ENCODE measurements at places on chromosomes 4 and X.

DNA sequence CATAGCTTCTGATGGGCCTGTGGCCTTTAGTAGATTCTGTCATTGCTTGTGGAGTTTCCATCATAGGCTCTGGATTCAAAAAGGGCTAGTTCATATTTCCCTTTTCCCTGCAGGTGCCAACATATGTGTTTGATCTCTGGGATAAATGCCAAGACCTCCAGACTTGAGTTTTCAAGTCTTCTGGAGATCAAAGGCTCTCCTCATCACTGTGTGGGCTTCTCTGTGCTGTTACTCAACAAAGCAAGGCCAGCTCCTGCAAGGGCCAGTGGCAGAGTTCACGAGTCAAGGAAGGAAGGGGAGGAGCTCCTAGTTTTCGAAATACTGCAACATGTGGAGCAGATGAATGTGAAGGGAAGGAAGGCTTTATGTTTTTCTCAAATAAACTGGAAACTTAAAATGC lies 62.7 kb upstream of the SCML1 start:
- no peak for DNase-seq

GRCh38 chrX:116170511-116170910 lies at the start of gene AGTR2:
TSS of gene AGTR2 (plus strand) at chrX:116170744. CDS start at chrX:116172281, 1,537 bp downstream.
- no peak for DNase-seq

GRCh38 chr4:108878806-108879205 lies 116.0 kb upstream of the ETNPPL start:
- DNase-seq, result no peak

DNA sequence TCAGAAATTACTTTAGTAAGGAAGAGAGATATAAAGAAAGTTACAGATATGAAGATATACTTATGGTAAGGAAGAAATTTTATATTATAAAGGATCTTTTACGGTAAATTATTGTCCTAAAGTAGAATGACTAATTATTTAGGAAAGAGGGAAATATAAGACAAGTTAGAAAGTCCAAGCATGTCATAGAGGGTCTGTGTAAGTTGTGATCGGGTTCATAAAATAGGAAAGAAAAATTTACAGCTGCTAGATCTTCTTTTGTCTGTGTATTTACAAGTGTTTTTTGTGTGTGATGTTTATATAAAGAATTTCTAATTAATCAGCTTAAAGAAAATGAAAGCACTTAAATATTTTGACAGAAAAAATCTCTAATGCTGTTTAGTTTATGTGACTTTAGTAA lies 1054.9 kb upstream of the DIAPH2 start:
- no peak for DNase-seq

GRCh38 chr4:80335554-80336358 lies at the start of gene CFAP299:
TSS of gene CFAP299 (plus strand) at chr4:80335730.
- no peak for DNase-seq

GRCh38 chr4:4560642-4561041 lies 18.8 kb upstream of the STX18 start:
- DNase-seq, result no peak

DNA sequence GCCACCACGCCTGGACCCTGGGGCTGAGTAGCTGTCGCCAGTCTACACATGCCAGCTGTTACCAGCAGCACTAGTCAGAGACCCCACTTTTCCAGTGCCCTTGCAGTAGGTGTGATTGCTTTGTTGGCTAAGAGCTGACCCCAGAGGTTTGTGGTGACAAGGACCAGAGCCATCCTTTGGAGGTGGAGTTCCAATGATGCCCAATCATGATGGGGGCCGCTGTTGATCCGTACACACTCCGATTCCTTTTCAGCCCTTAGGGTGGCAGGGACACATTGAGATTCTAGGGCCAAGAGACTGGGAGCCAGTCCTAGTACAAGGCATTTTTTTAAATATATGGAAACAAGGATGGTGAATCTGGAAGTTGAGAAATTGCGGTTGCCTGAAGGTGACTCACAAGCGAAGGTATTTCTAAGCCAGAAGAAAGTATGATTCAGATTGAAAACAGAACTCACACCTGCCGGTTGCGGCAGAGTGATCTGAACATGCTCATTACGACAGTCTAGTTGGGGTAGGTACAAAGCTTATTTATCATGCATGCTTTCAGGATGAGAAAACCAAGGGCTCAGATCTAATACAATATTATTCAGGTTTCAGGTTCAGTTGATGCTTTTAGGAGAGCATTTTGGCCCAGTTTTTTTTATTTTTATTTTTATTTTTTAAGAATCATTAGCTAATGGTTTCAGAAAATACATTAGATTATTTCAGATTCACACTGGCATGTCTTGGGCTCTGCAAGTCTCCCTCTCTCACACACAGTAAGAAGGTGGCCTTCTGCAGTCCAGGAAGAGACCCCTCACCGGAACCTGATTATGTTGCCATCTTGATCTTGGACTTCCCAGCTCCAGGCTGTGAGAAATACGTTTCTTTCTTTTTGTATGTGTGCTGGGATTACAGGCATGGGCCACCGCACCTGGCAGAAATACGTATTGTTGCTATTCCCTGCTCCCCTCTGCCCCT lies 43.4 kb downstream of the SHROOM2 start:
- no peak for DNase-seq

DNA sequence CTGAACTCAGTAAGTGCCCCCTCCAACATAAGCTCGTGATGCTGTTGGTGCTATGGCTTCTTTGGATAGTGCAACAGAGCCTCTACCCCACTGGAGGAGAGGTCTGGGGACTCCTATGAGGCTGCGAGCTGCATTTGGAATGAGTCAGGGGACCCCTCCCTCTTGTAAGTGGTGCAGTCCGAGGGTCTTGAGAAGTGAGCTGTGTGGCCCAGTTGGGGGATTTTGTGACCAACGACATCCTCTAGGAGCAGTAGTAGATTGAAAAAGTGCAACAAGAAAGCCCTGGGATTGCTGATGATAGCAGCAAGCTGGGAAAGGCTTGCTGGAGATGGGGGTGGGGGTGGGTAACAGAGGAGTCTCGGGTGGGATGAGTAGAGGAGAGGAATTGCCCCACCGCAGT lies 3.1 kb downstream of the FRMPD3 start:
- DNase-seq, result no peak

- DNase-seq, result no peak
Measured at GRCh38 chrX:20620306-20620705, 353.6 kb upstream of the RPS6KA3 start.

GRCh38 chrX:40845331-40845911 lies 110.1 kb upstream of the MED14 start:
- DNase-seq, result no peak

- DNase-seq, result no peak
Measured at GRCh38 chrX:134566506-134566905, 91.8 kb downstream of the PLAC1 start.

GRCh38 chr4:112633477-112634235 lies 3.1 kb downstream of the ZGRF1 start:
- DNase-seq, result no peak
